HT1080 (cell line): ENCODE measurements at places on chromosomes 16 and 17. TPM values are rescaled to one million over a fixed set of nuclear protein-coding genes. Genes with fewer than 3 reads are reported as not detected.

- no peak for DNase-seq
Observed at GRCh38 chr17:1580979-1581676, 18.5 kb upstream of the PITPNA start.

DNA sequence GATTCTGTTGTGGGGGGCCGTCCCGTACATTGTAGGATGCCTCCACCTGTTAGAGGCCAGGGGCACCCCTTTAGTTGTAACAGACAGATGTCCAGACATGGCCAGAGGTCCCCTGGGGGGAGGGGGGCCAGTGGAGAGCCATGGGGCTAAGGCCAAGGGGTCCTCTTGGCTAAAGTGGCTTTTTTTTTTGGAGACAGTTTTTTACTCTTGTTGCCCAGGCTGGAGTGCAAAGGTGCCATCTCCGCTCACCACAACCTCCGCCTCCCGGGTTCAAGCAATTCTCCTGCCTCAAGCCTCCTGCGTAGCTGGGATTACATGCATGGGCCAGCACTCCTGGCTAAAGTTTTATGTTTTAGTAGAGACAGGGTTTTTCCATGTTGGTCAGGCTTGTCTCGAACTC is 229.0 kb downstream of the CPPED1 start:
- DNase-seq = no peak

GRCh38 chr17:35245196-35245486 is 2.3 kb downstream of the SLFN5 start:
- peak; percentile 84 for DNase-seq

SLC12A3 gene
- not detected in 2 replicates for total RNA-seq

DNA sequence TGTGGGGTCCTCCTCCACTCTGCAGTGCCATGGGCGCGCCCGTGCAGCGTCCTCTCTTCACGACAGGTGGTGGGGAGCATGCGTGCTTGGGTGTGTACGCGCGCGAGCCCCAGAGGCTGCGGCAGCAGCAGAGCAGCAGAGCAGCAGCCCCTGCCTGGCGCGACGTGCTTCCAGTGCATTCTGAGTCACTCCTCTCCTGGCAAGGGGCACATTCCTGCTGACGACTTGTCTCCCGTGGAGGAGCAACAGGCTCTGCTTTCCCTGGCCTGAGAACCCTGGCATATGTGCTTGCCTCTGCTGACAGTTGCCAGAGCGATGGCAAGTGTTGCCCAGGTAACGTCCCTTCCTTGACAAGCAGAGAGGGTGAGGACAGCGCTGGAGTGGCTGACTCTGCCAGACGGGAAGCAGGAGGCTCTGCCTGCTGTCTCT is 133.8 kb upstream of the PLCG2 start:
- DNase-seq = peak; percentile 84

ACOX1 gene
- 17.6 and 23.0 TPM in 2 replicates for total RNA-seq

DNA sequence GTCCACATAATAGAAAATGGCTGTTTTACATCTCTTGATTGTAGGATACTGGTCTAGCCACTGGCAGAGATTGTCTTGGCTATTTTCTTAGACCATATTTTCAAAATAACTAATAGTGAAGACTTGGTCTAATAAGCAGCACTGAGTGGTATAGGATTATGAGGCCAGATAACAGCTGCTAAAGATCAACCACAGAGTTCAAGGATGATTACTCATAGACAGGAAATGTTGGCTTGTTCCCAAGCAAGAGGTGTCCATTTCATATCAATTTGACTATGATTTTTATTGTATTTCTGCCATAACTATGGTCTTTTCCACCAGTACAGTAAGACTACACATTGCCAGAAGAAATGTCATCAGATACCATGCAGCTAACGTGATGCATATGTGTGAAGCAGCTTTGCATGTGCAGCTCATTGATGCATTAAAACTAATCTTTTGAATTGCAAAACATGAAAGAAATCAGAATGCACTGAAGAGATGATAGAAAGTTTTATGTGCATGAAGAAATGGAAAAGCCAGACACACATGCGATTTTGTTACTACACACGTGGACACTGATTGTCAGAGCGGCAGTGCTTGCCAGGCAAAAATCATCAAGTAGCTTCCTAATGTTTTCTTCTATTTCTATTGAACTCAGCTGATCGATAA is 693.3 kb downstream of the CDH11 start:
- peak; percentile 68 for DNase-seq

GRCh38 chr17:49343273-49343672 is 18.8 kb downstream of the ZNF652 start:
- DNase-seq = no peak

RNF43 gene
- total RNA-seq = 0.14 TPM in 1 of 2 replicates, not detected in the other

DNA sequence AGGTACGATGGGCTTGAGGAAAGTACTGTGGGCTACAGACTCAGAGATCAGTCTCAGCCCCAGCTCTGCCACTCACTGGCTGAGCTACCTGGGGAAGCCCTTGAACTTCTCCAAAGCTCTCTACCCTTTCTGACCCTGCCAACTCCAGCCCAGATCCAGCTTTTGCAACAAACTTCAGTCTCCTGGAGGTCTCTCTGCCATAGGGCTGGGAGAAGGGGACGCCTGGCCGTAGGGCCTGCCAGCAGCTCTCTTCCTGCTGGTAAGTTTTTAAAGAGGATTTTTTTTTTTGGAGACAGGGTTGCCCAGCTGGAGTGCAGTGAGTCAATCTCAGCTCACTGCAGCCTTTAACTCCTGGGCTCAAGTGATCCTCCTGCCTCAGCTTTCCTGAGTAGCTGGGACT is 11.5 kb downstream of the INPP5K start:
- DNase-seq = no peak

- no peak for DNase-seq
Observed at GRCh38 chr17:40095351-40095943, 4.9 kb downstream of the NR1D1 start.

- no peak for DNase-seq
Observed at GRCh38 chr16:86091976-86092375, 193.0 kb downstream of the IRF8 start.

- no peak for DNase-seq
Observed at GRCh38 chr16:23334457-23334853, 32.4 kb downstream of the SCNN1B start.

VASN gene
- total RNA-seq = 3.4 and 4.9 TPM in 2 replicates

GRCh38 chr16:86314402-86315025 is 195.8 kb upstream of the FOXF1 start:
- DNase-seq = no peak

TMC7 gene
- total RNA-seq = 12.5 TPM in 2 replicates

CACNG5 gene
- total RNA-seq = not detected in 2 replicates

- DNase-seq = no peak
Observed at GRCh38 chr16:71732587-71732986, 8.1 kb upstream of the PHLPP2 start.

- no peak for DNase-seq
Observed at GRCh38 chr17:40139566-40140058, 725 bp upstream of the CASC3 start.

DNA sequence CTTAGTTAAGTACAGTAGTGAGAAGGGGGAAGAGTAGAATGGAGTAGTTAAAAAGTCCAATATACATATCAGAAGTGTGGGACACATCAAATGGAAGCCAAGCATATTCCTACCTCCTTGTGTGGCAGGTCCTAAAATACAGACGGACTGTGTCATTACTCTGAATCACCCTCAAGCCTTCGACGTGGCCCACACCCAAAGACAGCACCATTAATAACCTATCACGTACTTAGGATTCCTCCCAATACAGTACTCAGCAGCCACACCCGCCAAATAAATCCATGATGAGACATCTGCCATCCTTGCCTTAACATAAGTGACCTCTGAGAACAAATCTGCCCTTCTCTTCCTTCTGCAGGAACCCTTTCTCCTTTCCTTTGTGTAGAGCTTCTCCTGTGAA is 38.9 kb downstream of the UBE2G1 start:
- DNase-seq = peak; percentile 72

- DNase-seq = no peak
Observed at GRCh38 chr16:27965801-27966200, 97.7 kb downstream of the GSG1L start.

- no peak for DNase-seq
Observed at GRCh38 chr17:49890852-49891251, 43.0 kb upstream of the TAC4 start.

DNA sequence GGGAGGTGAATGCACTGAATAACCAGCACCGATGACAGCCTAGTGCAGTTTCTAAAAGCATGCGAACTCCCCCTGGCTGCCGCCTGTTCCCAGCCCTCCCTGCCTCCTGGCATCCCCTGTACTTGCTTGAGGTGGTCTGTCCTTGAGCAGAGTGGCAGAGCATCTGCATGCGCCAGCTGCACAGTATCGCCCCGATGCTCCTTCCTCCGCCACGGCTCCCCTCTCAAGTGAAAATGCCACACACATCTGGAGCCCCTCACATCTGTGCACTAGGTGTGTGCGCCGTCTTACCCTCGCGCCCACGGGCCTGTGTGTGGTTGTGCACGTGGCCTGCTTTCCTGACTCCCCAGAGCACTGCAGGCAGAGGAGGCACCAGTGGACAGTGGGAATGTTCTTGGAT is 111.9 kb downstream of the CCDC182 start:
- DNase-seq = no peak

DNA sequence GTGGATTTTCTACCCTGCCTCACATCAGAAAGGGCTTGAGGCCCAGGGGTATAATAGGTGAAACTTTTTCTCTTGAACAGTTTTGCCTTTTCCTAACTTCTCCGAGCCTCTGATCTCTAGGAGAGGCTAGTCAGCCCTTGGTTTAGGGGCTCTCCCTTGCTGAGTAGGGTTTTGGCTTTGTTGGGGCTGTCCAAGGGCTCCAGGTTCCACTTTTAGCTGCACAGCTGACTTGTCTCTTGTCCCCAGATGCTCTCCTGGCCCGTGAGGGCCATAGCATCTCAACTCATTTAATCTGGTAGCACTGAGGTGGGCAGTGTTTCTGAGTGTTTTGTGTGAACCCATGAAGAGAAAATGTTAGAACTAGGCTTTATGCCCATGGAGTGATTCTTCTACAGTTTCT is 103.9 kb downstream of the MSI2 start:
- no peak for DNase-seq

DNA sequence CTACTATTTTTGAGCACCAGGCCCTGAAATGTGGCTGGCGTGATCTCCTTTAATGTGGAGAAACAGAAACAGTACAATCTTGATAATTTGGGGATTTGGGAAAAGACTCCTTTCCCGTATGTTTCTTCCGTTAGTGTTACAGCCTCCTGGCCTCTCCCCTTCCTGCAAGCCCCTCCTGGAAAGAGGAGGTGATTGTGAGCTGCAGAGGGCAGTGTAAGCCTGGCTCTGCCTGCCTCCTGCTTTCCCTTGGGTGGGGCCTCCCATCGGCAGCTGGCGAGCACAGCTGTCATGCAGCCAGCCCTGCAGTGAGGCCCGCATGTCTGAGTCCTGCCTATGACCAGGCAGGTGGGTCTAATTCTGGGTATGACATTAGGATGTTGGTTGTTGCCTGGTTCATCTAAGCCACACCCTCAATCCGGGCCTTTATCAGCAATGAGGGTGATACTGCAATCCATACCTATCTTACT is 48.7 kb upstream of the WSB1 start:
- peak; percentile 86 for DNase-seq

BRICD5 gene
- total RNA-seq = 2.0 and 7.3 TPM in 2 replicates

- DNase-seq = no peak
Observed at GRCh38 chr17:27456681-27457359, 572 bp downstream of the KSR1 start.

DNA sequence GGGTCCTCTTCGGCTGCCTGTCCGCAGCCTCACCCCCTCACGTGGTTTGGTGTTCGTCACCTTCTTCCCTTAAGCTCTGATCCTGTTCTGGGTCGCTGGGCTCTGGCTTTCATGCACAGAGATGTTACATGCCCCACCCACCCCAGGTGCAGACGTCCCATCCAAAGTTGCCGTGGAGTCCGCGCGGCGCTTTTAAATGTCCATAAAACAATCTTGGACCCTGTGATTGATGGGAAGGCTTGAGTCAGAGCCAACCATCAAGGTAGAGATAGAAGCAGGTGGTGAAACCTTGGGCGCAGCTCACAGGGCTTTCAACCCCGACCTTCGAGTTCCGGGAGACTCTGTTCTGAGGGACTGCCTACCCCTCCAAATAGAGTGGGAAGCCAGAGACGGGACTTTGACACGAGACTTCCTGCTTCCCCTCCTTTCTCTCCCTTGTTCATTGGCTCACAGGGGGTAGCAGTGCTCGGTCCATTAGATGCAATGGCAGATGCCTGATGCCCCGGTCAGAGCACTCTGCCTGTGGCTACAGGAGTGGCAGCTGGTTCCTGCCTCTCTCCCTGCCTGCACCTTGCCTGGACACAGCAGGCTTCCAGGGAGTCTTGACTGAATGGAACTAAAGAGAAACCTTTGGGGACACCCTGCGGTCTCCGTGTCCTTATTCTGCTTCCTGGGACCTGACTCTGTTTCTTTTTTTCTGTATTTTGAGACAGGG is 4.0 kb downstream of the ENGASE start:
- DNase-seq = no peak

SLC47A1 gene
- not detected in 2 replicates for total RNA-seq

- no peak for DNase-seq
Observed at GRCh38 chr17:78307887-78308638, 51.8 kb downstream of the SOCS3 start.

PERCC1 gene
- total RNA-seq = not detected in 2 replicates

PROCA1 gene
- 0.80 and 1.3 TPM in 2 replicates for total RNA-seq

DNA sequence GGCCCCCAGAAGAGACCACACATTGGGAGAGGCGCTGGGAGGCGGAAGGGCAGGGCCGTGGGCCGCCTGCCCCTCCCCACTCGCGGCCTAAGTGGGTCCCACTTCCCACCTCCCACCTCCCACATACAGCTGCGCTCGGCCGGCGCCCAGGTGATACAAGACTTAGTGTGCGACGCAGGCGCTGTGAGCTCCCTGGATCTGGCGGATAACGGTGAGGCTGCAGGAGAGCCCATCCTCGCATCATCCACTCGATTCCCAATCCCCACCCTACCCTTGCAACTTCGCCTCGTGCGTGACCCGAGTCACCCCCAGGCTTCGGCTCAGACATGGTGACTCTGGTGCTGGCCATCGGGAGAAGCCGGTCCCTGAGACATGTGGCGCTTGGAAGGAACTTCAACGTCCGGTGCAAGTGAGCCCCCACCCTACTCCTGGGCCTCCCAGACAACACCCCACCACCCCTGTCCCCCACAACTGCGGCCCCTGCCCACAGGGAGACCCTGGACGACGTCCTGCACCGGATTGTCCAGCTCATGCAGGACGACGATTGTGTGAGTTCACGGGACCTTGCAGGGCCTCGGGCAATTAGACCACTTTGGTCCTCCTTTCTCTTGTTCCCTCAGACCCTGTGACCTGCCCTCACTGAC is 3.9 kb downstream of the CARMIL2 start:
- no peak for DNase-seq

DNA sequence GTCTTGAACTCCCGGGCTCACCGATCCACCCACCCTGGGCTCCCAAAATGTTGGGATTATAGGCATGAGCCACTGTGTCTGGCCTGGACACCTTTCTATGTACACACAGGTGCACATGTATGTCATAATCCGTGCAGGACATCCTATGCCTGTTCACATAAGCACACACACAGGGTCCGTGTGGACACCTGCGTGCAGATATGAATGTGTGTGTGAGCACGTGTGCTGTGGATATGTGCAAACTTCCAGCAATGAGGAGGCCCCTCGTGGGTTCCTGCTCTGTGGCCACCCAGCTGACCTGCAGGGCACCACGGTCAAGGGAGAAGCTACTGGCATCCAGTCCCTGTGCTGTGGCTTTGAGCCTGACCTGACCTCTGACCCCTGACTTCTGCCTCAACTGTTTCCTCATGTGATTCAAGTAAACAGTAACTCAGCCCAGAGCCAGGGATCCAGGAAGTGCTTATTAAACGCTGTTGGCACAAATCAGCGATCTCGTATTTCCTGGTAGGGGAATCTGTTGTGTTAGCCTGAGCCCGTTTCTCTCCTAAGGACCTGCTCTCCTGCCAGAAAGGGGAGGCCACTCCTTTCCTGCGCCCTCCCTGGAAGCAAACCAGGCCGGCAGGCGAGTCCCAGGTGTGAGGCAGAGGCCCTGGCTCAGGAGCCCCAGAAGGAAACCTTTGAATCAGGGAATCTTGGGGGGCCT is 6.5 kb downstream of the CPNE7 start:
- DNase-seq = no peak
